ENCODE measurements at places on chromosomes 3 and 15. TPM values are rescaled to one million over a fixed set of nuclear protein-coding genes. Genes with fewer than 3 reads are reported as not detected.

SNTN gene
- total RNA-seq: not detected

AP3B2 gene
- 1.2 TPM for total RNA-seq

DNA sequence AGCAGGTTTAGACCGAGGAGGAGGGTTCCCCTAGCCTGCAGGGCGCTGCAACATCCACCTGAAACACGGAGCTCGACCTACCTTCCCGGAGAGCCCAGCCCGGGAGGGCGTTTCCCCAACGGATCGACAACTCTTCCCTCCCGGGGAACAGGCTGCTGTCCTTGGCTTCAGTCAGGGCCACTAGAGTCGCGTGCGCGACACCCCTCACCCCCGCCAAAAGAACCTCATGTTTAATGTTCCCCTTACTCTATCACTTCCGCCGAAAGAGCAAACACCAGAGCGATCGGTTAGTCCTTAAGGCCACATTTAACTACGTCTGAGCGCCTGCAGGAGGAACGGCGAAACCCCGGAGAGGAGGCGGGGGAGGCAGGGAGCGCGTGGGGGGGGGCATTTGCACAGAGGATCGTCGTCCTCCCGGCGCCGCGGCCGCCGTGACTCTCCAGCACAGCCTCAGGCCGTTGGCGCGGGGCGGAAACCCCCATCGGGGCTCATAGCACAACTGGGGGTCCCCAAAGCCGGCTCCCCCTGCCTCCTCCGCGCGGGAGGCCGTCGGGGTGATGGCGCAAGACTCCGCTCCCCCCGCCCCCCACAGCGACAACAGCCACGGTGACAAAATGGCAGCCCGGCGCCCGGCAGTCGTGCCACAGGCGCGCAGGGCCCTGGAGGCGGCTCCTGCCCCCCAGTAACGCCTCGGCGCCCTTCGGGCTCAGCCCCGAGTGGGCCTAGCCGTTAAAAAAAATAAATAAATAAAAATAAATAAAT is 3.2 kb downstream of the ANP32A start:
- peak; percentile 78 for DNase-seq

GRCh38 chr3:4529876-4530588 is 36.9 kb downstream of the ITPR1 start:
- no peak for DNase-seq

DNA sequence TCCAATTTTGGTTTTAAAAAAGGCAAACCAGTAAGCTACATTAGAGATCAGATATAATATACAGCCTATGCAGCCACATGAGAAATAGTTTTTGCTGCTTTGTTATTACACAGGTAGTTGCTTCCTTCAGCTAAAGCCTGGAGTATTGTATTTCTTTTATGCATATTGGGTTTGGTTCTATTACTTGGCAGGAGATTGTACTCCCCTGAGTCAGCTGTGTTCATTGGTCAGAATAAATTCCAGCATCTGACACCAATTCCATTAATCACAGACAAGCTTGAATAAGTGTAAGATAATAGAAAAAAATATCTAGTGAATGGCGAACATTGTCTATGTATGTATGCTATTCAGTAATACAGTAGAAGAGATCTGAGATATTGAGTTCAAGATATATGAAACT is 26.1 kb upstream of the ZCWPW2 start:
- DNase-seq: no peak

DNA sequence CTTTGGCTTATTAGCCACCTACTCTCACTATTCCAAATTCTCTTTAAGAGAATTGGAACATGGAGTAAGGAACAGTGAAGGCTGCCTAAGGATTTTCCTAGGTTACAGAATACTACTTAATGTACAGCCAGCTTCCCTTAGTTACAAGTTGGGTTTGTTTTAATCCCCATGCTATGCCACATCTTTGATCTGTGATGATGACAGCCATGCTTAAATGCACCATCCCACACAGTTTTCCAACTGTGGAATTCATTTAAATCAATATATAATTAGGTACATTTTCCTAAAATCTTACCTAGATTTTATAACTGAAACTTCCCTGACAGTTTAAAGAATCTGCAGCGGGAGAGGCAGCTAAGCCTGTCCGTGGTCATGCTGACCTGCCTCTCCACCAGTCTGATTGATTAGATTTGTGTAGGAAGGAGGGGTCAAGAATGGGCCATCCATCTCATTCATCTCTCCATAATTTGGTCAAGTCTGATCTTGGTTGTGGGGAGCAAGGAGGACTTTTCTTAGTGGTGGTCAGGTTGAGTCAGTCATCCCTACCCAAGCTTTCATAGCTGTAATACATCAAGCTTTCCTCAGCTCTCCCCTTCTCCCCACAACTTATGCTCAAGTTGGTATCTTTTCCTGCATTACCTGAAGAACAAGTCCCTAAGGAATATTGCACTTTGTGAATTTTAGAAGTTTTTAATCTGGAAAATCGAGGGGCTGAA is 37.1 kb downstream of the RIOX2 start:
- no peak for DNase-seq

- peak; percentile 35 for DNase-seq
Observed at GRCh38 chr3:146065573-146066006, 95.4 kb downstream of the PLOD2 start.

- DNase-seq: no peak
Observed at GRCh38 chr3:112373924-112374323, 41.0 kb downstream of the CD200 start.

DNA sequence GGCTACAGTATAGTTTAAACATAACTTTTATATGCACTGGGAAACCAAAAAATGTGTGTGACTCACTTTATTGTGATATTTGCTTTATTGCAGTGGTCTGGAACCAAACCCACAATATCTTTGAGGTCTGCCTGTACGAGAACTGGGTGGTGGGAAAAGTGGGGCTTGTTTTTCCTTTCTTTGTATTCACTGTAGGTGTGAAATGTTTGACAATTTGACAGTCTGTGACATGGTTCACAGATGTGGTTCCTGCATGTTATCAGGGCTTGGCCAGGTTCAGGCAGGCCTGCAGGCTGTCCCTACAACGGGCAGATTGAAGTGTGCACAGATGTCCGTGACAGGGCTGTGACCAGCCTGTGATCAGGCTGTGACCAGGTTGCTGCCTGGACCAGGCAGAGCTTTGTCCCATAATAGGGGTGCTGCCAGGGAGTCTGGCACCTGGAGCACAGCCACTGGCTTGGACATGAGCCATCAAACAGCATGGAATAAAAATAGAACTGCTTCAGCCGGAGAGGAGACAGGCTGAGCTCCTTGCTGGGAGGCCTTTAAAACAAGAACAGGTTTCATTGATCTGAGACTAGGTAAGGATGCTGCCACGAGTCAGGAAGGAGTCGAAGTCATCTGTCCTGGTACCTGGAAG is 61.0 kb downstream of the KLF13 start:
- DNase-seq: peak; percentile 58

DNA sequence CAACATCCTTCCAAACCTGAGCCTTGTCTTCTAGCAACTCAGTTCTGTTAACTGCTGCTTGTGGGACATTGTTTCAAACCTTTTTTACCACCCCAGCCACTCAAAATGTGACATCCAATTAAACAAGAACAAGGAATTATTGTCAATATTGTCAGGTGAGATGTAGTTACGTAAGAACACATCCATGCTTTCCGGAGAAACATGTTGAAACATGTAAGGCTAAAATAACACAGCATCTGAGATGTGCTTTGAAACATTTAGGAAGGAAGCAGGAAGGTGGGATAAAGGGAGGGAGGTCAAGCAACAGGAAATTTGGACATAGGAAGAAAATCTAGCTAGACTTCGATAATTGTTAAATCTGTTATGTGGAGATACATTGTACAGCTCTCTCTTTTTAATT is 50.9 kb upstream of the PRICKLE2 start:
- no peak for DNase-seq
